Glutamatergic neuron (in vitro differentiated cells): ENCODE measurements at places on chromosomes 2 and 18. TPM values are rescaled to one million over a fixed set of nuclear protein-coding genes. Genes with fewer than 3 reads are reported as not detected.

- H3K4me1 ChIP-seq: no peaks in the 10 kb centered on the region
- no peak overlapping the region for H3K4me3 ChIP-seq
- peak; percentile 69 for DNase-seq
- no peak overlapping the region for H3K27ac ChIP-seq
- H3K27me3 ChIP-seq: peaks cover 3% of the 10 kb centered on the region
- no peaks in the 10 kb centered on the region for H3K36me3 ChIP-seq
Observed at GRCh38 chr18:73980289-73980979, 167.2 kb downstream of the FBXO15 start.

DNA sequence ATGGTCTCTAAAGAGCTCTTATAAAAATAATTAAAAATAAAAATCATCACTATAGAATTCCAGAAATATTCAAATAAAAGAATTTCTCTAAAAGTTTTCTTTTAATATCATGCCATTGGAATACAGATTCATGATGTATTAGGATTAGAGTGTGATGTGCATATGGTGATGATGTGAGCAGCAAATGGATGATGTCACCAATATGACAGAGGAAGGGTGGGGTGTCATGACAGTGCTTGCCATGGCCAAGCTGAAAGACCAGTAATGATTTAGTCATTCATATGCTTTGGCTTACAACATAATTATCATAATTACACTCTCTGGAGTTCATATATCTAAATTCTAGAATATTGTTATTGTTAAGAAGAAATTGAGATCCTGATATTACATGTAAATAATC, 27.4 kb upstream of the TTC32 start:
- peaks cover 19% of the 10 kb centered on the region for H3K36me3 ChIP-seq
- DNase-seq: no peak
- no peak overlapping the region for H3K27ac ChIP-seq
- H3K27me3 ChIP-seq: no peaks in the 10 kb centered on the region
- no peaks in the 10 kb centered on the region for H3K4me1 ChIP-seq
- no peak overlapping the region for H3K4me3 ChIP-seq

GRCh38 chr2:185522472-185522871, 216.1 kb upstream of the FSIP2 start:
- peaks cover 4% of the 10 kb centered on the region for H3K4me1 ChIP-seq
- no peak for DNase-seq
- H3K27ac ChIP-seq: no peak overlapping the region
- no peak overlapping the region for H3K4me3 ChIP-seq
- H3K27me3 ChIP-seq: peaks cover 2% of the 10 kb centered on the region

DNA sequence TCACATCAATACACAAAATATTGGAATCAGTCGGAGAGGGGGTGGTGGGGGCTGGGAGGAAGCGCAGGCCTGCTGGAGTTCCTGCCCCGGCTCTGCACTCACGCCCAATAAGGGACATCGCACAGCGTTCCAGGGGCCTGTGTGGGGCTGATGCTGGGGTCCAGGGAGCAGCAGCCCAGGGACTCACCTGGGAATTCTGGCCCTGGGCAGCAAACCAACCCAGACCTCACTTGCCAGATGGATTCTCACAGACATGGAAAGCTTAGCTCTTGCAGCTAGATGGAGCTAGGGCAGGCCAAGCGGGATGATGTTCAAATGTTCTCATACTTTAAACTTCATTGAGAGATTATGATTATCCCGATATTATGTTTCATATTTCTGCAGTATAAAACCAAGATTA, 266.6 kb upstream of the TANK start:
- no peaks in the 10 kb centered on the region for H3K27me3 ChIP-seq
- no peak for DNase-seq
- no peaks in the 10 kb centered on the region for H3K36me3 ChIP-seq
- no peak overlapping the region for H3K4me3 ChIP-seq
- H3K4me1 ChIP-seq: no peaks in the 10 kb centered on the region

GRCh38 chr2:86831537-86831936, 30.1 kb downstream of the CD8B start:
- no peak overlapping the region for H3K4me3 ChIP-seq
- H3K27me3 ChIP-seq: peaks cover 3% of the 10 kb centered on the region
- no peaks in the 10 kb centered on the region for H3K36me3 ChIP-seq
- no peaks in the 10 kb centered on the region for H3K4me1 ChIP-seq

- H3K4me3 ChIP-seq: no peak overlapping the region
- H3K27ac ChIP-seq: no peak overlapping the region
- peaks cover 6% of the 10 kb centered on the region for H3K27me3 ChIP-seq
- DNase-seq: no peak
- H3K4me1 ChIP-seq: peaks cover 4% of the 10 kb centered on the region
Observed at GRCh38 chr2:105674859-105675541, 69.7 kb upstream of the NCK2 start.

XIRP2 gene
- not detected for total RNA-seq
